Erythroblast (primary cell): ENCODE measurements at places on chromosomes 16 and 17.

- DNase-seq, result no peak
Observed at GRCh38 chr17:36807496-36808179, 129.6 kb upstream of the LHX1 start.

- DNase-seq, result no peak
Observed at GRCh38 chr17:11736613-11737312, 138.5 kb downstream of the DNAH9 start.

GRCh38 chr16:52383119-52383518, 163.8 kb downstream of the TOX3 start:
- DNase-seq, result no peak

DNA sequence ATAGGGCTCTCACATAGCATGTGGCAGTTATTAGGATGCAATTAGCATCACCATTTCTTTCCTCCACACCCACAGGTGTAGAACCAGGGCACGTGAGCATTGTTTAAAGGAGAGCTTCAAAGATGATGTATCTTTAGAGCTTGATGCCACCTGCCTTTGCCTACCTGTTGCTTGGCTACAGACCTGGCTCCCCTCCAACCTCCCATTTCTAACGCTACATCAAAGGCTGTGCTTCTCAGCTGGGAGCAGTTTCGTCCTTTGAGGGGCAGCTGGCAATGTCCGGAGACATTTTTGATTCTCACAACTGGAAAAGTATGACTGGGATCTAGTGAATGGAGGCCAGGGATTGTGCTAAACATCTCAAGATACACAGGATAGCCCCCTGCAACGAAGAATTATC, 78.5 kb upstream of the CLEC3A start:
- DNase-seq, result no peak

GRCh38 chr16:81774348-81774747, 4.7 kb upstream of the PLCG2 start:
- no peak for DNase-seq

DNA sequence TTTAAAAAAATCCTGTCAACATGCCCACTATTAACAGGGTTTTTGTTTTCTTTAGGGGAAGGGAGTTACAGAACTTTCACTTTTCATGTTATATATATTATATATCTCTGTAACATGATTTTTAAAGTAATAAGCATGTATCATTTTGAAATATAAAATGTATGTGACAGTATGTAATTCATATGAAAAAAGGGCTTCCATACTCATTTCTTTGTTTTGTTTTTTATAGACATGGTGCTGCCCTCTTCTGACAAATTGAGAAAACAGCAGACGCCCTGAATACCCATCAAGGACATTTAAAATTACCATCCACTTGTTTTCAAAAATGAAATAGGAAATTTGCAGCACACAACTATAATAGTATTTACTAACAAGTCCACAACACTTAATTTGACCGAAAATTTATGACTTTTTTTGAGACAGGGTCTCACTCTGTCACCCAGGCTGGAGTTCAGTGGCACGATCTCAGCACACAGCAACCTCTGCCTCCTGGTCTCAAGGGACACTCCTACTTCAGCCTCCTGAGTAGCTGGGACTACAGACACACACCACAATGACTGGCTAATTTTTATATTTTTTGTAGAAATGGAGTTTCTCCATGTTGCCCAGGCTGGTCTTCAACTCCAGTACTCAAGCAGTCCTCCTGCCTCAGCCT, 30.4 kb downstream of the CFDP1 start:
- peak; percentile 52 for DNase-seq

DNA sequence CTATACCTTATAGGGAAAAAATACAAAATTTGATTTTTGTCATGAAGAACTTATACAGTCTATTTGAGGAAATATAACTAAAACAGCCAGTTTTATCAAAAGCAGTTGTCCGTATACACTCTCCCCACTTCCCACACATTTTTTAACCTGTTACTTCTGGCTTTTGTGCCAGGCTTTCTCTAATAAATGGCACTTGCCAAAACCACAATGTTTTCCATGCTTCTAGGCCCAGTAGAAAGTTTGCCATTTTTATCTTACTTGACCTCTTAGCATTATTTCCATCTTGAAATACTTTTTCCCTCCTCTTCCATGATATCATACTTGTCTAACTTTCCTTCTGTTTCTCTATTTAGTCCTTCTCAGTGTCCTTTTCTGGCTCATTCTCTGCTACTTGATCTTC, 38.8 kb downstream of the EFCAB5 start:
- DNase-seq, result no peak

- DNase-seq, result no peak
Observed at GRCh38 chr17:10306585-10306984, 66.2 kb downstream of the MYH13 start.

DNA sequence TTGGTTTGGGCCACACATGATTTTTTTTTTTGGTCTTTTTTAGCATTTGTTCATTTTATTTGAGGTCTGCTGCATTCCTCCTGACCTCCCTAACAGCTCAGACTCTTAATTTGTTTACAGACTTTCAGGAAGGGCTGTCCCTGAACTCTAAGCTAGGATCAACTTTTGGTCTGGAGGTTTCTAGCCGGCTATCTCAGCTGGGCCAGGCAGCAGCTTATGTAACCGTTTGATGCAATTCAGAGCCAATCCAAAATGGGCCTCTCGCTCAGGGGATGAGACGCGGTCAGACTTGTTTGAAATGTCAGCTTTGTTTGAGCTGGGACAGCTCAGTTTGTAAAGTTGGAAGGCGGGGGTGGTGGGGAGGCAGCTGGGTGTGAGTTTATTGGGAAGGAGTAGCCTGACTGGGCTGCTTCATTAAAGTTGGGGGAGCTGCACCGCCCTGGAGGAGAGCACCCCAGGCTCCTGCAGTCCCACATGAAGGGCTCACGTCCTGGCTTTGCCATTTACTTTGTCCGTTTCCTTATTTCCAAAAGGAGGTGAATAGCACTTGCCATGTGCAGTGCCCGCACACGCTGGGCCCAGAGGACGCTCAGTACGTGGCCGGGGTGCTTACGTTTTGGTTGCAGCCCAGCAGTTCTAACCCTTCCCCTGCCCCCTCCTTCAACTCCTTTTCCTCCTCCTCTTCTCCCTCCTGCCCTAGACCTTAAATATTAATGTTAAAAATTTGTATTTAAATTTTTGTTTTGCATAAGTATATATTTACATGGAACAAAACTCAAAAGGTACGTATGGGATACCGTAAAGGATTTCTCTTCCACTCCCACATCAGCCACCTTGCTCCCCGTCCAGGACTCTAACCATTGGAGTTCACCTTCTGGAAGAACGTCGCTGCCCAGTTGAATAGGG, 121.2 kb downstream of the SNX29 start:
- no peak for DNase-seq

- DNase-seq, result no peak
Observed at GRCh38 chr17:11363565-11364117, 122.6 kb downstream of the SHISA6 start.

DNA sequence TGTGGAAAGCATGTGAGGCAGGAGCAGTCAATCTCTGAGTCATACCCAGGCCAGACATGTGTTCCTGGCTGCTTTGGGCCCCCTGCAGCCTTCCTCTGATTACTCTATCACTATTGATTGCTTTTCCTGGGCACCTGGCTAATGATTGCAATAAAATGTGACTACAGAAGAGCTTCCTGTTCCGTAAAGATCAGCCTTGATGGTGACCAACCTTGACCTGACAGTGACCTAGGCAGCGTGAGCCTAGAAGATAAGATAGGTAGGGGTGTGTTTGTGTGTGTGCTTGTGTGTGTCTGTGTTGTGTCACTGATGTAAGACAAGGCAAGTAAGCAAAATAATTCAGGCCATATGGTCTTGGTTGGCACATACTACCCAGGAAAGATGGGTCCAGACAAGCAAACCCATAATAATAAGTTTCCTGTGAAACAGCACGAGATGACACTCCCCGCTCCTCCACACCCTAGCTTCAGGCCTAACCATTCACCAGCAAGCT, 367.7 kb upstream of the CDH11 start:
- DNase-seq, result no peak

DNA sequence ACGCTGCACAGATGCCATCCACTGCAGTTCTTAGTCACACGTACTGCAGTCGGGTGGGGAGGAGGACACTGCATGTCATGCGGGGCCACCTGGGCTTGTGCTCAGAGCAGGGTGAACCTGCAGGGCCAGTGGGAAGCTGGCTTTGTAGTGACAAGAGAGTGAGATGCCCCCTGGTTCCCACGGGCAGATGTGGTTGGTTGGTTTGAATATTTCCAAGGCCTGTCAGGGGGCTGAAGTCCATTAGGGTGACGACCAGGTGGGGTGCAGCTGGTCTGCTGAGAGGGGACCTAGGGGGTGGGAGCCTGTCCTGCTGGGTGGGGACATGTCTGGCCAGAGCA, 14.3 kb downstream of the ZNF213 start:
- peak; percentile 39 for DNase-seq

DNA sequence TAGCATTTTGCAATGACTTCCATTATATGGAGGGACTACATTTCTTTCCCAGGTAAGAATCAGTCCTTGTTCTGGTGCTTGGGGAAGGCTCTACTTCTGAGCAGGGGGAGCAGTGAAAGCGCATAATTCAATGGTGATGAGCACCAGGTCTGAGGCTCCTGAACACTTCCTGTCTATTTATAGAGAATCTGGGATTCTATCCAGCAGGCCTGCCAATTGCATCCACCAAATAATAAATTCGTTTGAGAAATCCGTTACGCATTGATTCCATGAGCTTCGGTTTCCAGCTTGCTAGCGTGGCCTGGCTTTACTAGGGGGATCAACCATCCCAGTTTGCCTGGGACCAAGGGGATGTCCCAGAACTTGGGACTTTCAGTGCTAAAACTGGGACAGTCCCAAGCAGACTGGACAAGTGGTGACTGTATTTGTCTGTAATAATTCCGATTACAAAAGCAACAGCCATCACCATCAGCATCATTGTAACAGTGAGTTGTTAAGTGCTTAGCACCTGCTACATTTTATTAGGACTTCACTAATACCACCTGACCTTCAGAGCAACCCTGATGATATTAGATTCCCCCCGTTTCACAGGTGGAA, 349.9 kb downstream of the MAF start:
- DNase-seq, result no peak

GRCh38 chr17:47286198-47286914, 32.7 kb downstream of the ITGB3 start:
- DNase-seq, result peak; percentile 46

DNA sequence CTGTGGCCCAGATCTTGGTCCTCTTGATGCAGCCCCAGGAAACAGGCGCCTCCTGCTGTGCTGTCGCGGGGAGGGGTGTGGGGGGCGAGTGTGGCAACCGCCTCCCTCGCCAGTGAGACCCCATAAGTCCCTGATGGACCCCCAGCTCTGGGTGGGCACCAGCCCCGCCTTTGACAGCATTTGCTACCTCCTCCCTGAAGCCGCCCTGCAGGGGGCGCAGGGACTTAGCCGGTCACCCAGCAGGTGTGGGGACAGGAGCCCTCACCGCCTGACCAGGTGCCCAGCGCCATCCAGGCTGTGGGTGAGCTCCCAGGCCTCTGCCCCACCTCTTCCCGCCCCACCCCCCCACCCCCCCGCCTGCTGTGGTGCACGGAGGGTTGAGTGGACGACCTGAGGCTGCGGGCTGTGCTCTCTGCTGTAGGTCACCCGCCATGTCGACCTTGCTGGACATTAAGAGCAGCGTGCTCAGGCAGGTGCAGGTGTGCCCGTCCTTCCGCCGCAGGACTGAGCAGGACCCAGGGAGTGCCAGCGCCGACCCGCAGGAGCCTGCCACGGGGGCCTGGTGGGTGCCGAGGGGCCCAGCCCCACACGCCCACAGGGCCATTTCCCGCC, 4.8 kb downstream of the BAIAP3 start:
- DNase-seq, result peak; percentile 27

- DNase-seq, result peak; percentile 37
Observed at GRCh38 chr16:15777533-15778203, 79.2 kb downstream of the MYH11 start.

DNA sequence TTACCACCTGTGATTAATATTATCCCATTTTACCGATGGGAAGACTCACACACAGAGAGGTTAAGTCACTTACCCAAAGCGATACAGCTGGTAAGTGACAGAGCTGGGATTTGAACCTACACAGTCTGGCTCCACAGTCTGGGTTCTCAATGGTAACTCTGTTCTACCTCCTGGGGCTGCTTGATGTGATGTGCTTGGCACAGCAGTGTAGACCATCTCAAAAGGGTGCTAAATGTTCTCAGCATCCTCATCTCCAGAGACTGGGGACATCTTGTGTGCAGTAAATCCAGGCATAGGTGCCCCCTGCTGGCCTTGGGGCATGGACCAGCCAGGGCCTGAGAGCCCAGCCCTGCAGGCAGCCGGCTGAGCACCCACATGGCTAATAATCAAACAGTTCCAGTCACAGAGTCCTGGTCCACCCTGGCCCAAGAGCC, 15.4 kb upstream of the KATNB1 start:
- peak; percentile 83 for DNase-seq

DNA sequence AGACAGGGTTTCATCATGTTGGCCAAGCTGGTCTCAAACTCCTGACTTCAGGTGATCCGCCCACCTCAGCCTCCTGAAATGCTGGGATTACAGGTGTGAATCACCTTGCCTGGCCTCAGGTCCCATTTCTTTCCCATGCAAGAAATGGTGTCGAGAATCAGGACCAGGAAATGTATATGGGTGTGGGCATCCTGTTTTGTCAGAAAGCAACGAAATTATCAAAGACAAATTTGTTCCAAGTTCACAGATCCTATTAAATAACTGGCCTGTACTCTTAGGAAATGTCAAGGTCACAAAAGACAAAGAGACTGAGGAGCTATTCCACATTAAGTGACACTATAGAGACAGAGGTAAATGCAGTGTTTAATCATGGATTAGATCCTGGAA, 17.1 kb upstream of the ST6GALNAC1 start:
- DNase-seq, result no peak

- no peak for DNase-seq
Observed at GRCh38 chr17:41651625-41652460, 27.5 kb upstream of the KRT17 start.

DNA sequence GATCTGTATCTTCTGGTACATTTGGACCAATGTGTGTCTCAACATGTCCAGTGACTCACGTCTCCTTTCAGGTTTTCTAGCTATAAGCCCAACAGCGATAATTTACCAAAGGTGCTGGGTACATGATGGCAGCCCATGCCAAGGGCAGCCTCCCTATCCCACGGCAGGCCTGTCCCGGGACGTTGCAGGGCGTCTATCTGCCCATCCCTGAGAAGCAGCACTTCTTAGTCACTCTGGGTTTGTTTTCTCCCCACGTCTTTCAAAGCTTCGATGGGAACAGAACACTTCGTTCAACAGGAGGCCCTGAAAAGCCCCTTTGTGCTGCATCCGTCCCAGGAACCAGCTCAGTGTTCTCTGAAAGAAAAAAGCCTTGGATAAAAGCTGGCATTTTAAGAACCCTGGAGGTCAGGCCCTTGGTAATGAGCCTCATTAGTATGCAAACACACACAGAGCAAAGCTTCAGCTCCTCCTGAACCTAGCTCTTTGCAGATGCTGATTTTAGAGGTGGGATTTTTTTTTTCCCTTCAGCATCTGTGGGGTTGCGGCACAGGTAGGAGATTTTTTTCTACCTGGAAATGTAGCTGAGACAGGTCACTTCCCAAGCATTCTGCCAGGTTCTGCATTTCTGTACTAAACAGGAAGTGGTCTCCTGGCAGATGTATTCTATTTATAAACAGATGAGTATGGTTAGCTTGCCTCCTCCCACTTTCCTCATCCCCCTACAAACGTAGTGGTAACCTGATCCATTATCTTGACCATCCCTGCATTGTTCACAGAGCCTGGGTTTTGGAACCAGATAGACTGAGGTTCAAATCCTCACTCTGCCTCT, 17.5 kb upstream of the MT4 start:
- no peak for DNase-seq
